Right atrium auricular region (tissue), 2 donors: ENCODE measurements at places on chromosomes 13 and 19. TPM values are rescaled to one million over a fixed set of nuclear protein-coding genes. Genes with fewer than 3 reads are reported as not detected.

DNA sequence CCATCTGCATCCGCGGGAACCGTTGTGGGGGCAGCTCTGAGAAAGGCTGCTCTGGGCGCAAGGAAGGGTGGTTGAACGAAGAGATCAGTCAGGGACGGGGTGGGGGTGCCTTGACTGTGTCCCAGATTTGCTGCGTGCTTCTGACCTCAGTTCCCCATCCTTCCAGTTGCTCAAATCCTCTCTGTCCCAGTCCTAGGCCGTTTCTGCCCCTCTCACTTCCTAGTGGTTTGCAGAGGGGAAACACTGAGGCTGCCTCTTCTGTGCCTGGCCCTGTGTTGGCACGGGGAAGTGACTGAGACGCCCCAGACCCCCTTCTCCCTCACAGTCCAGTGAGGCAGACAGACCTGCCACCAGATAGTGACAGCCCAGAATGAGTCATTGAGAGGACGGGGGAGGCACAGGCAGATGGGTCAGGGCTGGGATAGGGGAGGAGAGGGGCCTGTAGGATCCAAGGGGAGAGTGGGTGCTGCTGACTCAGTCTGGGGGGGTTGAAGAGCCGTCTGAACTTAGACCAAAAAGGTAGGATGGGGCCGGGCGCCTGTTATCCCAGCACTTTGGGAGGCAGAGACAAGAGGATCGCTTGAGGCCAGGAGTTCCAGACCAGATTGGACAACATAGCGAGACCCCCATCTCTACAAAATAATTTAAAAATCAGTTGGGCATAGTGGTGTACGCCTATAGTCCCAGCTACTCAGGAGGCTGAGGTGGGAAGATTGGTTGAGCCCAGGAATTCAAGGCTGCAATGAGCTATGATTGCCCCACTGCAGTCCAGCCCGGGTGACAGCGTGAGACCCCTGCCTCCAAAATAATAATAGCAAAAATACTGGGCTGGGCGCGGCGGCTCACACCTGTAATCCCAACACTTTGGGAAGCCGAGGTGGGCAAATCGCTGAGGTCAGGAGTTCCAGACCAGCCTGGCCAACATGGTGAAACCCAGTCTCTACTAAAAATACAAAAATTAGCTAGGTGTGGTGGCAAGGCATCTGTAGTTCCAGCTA lies 26.5 kb downstream of the NUMBL start:
- DNase-seq = no peak

Gene ZNF600
- 1.3 TPM for total RNA-seq

GRCh38 chr19:13526552-13526951 lies 20.3 kb upstream of the CACNA1A start:
- no peak for DNase-seq

DNA sequence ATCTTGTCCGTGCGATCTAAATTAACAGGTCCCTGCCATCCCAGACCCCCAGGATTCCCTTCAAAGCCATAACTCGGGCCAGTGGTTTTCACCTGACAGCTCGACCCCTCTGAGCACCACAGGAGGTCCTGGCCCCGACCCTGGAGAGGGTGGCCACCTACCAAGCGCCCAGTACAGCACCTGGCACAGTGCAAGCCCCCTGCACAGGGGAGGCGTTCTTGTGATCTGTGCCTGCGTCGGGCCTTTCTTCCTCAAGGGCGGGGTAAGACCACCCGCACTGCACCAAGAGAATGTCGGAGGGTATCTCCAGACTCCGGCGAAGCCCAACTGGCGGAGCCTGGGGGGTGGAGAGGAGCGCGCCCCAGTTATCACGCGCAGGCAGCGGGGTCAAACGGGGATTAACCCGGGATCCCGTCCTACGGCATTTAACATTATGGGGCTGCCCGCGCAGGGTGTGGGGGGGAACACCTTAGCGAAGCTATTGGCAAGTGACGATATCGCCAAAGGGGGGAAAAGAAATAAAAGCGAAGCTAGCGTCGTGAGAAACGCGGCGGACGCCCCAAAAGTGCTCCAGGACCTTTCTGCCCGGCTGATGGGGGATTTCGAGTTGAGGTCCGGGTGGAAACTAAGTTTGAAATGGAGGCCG lies 1.3 kb upstream of the HNRNPL start:
- DNase-seq = no peak

Gene CLC
- total RNA-seq = not detected

GRCh38 chr13:101258071-101258470 lies 158.2 kb downstream of the NALCN start:
- no peak for DNase-seq

Gene NFILZ
- not detected for total RNA-seq

GRCh38 chr19:45451131-45451849 lies 16.5 kb upstream of the FOSB start:
- no peak for DNase-seq

Gene RNF113B
- total RNA-seq = not detected

DNA sequence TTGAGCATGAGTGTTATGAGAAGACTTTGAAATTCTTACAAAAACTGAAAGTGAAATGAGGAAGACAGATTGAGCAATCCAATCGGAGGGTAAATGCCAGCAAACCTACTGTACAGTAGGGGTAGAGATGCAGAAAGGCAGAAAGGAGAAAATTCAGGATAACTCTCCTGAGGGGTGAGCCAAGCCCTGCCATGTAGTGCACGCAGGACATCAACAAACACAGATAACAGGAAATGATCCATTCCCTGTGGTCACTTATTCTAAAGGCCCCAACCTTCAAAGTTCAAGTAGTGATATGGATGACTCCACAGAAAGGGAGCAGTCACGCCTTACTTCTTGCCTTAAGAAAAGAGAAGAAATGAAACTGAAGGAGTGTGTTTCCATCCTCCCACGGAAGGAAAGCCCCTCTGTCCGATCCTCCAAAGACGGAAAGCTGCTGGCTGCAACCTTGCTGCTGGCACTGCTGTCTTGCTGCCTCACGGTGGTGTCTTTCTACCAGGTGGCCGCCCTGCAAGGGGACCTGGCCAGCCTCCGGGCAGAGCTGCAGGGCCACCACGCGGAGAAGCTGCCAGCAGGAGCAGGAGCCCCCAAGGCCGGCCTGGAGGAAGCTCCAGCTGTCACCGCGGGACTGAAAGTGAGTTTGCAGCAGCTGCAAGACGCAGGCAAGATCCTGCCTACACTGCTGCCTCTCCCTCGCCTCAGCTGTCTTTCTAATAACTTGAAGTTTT lies at the start of gene TNFSF13B:
TNFSF13B (plus strand) TSS at position 118 of the 728 bp plus-strand sequence; CDS start at position 296, 178 bp downstream.
- DNase-seq = peak; percentile 61

Gene RAB3A
- 27.0 TPM for total RNA-seq

- no peak for DNase-seq
Observed at GRCh38 chr19:40141551-40141950, 49.7 kb upstream of the MAP3K10 start.

GRCh38 chr13:110468986-110469495 lies 92.5 kb downstream of the RAB20 start:
- DNase-seq = no peak

GRCh38 chr19:16554776-16555175 lies 12.5 kb upstream of the CHERP start:
- no peak for DNase-seq

Gene MAST1
- total RNA-seq = not detected

GRCh38 chr13:20711301-20712044 lies 8.0 kb downstream of the IL17D start:
- peak; percentile 56 for DNase-seq

DNA sequence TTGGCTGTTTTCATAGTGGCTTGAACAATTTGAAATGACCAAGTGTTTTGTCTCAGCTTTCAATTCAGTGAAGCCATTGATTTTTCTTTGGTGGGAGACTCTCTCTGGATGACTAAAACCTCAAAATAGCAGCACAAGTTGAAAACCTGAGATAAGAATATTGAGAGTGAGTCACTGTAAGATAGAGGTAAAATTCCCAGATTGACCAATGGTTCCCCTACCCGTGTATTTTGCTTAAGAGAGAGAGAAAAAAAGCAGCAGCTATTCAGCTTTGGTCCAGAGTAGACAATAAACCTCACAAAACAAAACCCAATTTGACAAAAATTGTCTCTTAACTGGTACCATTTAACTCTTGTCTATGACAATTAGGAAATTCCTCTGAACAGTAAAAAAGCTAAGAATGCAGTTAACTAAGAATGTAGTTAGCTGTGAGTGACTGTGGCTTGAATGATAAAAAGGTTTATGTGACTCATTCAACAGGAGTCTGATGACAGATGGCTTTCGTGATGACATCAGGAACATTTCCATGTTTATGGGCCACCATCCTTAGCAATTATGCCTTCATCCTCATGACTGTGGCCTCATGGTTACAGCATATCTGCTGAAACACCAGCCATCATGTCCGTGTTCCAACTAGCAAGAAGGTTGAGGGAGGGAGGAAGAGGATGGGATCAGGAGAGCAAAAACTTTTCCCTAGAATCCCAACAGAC lies 356.9 kb downstream of the NDFIP2 start:
- DNase-seq = no peak

GRCh38 chr19:3183721-3184641 lies 1.7 kb upstream of the NCLN start:
- no peak for DNase-seq

Gene MAP1S
- total RNA-seq = 31.2 TPM

GRCh38 chr13:50124536-50125303 lies 109.5 kb downstream of the KCNRG start:
- no peak for DNase-seq

DNA sequence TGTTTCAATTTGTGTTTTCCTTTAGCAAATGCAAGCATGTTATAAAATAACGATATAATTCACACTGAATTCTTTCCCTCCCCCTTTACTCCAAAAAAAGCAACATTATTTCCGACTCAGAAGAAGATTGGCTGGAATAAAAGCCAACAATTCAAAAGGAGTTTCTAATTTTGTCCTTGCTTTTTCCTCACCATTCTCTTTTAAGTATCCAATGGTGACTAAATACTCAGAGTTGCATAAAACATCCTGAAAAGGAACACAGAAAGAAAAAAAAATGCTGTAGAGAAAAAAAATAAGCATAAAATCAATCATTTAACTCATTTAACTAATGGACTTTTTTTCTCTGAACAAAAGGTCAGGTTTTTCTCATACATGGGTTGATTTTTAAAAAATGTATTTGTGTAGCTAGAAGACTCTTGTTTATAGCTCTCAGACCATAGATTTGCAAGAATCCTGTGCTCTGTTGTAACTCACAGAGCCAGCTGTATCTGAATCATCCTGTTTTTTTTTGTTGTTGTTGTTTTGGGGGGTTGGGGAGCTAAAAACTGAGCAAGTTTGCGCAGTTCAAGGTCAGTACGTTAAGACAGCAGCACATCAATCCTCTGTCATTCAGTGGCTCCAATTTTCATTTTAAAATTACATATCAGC lies 108.1 kb downstream of the PCDH17 start:
- no peak for DNase-seq
